ENCODE measurements at places on chromosomes 4 and X. TPM values are rescaled to one million over a fixed set of nuclear protein-coding genes. Genes with fewer than 3 reads are reported as not detected.

Gene SULT1B1
- 3.3 TPM for polyA plus RNA-seq

Gene SMIM20
- polyA plus RNA-seq: 52.2 TPM

Gene PRKG2
- 2.5 TPM for polyA plus RNA-seq

Gene SPARCL1
- polyA plus RNA-seq: 516 TPM

- no peak for DNase-seq
Observed at GRCh38 chr4:173565281-173565680, 35.3 kb upstream of the HAND2 start.

GRCh38 chr4:16117164-16117563 lies 33.3 kb upstream of the PROM1 start:
- DNase-seq: no peak

DNA sequence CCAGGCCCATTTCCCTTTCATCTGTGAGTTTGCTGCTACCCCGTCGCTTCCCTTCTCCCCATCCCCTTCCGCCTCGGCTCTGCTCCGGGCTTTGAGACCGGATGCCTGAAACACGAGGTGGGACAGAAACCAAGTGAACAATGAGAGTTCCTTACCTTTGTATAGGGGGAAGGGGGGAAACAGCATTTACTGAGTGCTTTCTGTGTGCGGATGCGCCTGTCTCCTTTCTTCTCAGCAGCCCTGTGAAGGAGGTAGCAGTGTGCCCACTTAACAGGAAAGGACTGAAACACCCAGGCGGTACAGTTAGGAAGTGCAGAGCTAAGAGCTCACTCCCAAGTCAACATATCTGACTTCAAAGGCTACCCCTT lies 43.2 kb upstream of the TMSB15B start:
- no peak for DNase-seq

- DNase-seq: no peak
Observed at GRCh38 chr4:87734084-87734483, 65.3 kb upstream of the IBSP start.

- DNase-seq: no peak
Observed at GRCh38 chr4:176188654-176189053, 6.7 kb downstream of the SPATA4 start.

- DNase-seq: no peak
Observed at GRCh38 chr4:26271703-26272102, 49.1 kb upstream of the RBPJ start.

GRCh38 chrX:45077748-45078424 lies 122.8 kb downstream of the DIPK2B start:
- DNase-seq: no peak

DNA sequence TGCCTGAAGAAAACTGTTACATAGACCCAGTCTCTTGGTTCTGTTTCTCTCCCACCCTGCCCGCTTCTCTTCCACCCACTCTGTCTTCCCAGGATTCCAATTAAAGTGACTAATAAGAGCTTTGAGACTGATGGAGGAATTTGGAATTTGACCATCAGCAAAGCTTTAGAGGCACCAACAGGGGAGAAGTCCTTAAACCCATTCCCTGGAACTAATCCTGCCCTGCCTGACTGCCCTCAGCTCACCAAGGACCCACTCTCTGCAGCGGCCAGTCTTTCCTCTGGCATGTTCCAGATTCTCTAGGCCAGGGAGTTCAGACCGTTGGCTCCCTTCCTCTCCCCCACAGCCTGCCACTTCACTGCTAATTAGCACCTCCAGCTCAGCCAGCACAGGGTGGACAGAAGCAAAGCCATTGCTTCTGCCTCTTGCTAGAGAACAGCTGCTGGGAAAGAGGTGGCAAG lies 23.9 kb downstream of the SCD5 start:
- DNase-seq: no peak

GRCh38 chr4:8770518-8771257 lies 101.0 kb downstream of the HMX1 start:
- DNase-seq: no peak

DNA sequence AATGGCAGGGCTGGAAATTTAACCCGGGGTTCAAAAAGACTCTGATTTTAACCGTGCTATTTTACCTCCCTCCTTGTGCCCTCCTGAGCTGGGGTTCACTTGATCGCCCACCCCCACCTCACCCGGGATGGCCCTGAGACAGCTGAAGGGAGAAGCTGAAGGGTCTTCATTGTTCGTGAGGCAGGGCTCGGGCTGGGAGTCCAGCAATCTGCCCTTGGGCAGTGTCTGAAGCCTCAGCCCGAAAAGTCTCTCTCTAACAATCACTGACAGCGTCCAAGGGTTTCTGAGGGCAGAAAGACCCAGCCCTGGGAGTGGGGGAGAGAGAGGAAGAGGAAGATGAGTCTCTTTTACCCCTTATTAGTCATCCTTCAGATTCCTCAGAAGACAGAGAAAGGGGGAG lies 39.4 kb upstream of the PHOX2B start:
- DNase-seq: no peak

Measured in right lung (tissue), 10 donors.